ENCODE measurements at places on chromosomes 2 and 18.

- no peak for DNase-seq
Observed at GRCh38 chr2:2570871-2571270, 239.8 kb upstream of the MYT1L start.

DNA sequence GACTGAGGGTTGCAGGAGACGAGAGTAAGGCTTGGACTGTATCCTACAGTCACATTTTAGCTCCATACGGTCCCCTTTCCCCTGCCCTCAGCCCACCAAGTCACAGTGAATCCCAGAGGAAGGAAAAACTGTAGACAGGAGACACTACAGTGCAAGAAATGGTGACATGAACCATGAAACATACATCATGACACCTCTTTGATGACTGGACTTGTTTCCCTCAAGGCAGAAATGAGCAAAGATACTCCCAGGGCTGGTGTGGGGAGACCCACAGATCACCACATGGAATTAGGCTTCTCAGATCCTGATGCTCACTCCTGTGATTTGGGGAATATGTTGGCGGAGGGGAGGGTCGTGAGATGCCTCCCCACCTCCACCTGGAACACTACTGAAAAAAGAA, 48.2 kb upstream of the SPP2 start:
- DNase-seq = no peak

GRCh38 chr18:75378376-75379315, 48.9 kb downstream of the SMIM21 start:
- no peak for DNase-seq

- no peak for DNase-seq
Observed at GRCh38 chr2:98543842-98544241, 64.5 kb downstream of the COA5 start.

- no peak for DNase-seq
Observed at GRCh38 chr2:99112617-99113016, 28.9 kb upstream of the C2orf15 start.

- DNase-seq = no peak
Observed at GRCh38 chr2:195363496-195363895, 293.5 kb upstream of the SLC39A10 start.

DNA sequence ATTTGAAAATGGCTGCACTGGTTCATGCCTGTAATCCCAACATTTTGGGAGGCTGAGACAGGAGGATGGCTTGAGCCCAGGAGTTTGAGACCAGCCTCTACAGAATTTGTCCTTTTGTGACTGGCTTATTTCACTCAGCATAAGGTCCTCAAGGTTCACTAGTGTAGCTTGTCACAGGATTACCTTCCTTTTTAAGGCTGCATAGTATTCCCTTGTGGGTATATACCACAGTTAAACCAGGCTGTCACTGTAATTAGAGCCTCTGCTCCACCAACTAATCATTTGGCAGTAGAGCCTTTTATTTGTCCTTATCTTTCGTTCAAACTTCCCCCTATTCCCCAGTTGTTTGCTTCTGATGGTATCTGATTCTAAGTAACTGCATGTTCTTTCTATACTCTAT, 50.4 kb upstream of the SELENOI start:
- DNase-seq = no peak

- no peak for DNase-seq
Observed at GRCh38 chr2:37117566-37117965, 33.2 kb downstream of the GPATCH11 start.

GRCh38 chr2:40341198-40341597, 110.7 kb downstream of the SLC8A1 start:
- DNase-seq = no peak

DNA sequence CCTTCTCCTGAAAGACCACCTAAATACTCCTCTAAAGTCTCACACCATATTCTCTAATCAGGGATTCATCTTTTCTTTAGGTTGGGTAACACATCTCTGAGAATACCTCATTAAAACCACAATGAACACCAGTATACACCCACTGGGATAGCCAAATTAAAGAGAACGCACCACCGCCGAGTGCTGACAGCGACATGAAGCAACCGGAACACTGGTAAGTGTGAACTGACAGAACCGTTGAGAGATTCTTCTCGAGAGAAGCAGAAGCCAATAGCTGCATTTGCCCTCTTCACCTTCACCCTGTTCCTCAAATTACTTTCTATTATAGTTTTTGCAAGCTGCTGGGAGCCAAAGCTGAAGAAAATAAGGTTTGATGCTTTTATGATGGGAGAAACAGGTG, 318.5 kb downstream of the FBXO15 start:
- DNase-seq = no peak

DNA sequence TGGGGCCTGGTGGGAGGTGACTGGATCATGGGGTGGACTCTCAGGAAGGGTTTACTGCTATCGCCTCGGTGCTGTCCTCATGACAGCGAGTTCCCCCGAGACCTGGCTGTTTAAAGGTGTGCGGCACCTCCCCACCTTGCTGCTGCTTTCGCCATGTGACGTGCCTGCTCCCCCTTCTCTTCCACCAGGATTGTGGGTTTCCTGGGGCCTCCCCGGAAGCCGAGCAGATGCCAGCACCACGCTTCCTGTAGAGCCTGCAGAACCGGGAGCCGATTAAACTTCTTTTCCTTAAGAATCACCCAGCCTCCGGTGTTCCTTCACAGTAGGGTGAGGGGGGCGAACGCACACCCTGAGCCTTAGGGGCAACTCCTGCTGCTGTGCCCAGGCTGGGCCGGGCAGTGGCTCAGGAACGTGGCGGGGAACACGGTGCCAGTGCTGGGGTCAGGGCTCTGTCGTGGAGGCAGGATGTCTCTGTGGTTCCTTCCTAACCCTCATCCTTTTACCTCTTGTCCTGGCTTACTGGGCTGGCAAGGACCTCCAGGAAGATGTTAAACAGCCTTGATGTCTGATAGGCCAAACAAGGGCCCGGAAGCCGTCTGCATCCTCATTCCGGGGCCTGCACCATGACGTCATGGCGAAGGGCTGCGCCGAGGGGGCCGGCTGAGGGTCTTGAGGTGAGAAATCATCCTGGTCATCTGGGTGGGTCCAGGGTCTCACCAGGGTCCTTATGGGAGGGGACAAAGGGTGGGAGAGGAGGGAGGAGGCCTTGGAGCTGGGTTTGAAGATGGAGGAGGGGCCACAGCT, 12.7 kb downstream of the NEU4 start:
- DNase-seq = no peak

GRCh38 chr2:53058526-53058925, 709.1 kb upstream of the CHAC2 start:
- no peak for DNase-seq

- no peak for DNase-seq
Observed at GRCh38 chr2:23761638-23762037, 165.3 kb downstream of the ATAD2B start.

- DNase-seq = no peak
Observed at GRCh38 chr2:8159211-8159965, 522.5 kb upstream of the ID2 start.

DNA sequence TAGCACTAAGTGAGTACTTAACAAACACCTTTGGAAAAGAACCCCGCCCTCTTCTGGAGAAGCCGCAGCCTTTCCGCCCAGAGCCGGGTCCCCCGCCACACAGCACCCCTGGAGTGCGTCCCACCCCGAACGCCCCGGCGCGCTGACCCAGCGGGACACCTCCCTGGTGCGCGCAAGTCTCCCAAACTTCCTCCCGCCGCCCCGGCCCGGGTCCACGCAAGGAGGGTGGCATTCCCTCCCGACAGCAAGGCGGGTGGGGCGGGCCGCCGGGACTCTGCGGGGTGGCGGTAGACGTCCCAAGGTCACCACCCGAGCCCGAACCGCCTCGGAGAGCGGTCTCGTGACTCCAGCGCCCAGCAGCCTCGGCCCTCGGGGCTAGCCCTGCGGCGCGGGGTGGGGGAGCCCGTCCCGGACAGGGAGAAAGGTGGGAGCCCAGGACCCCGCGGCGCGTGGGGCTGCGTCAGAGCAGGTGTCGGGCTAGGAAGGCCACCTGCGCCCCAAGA, 598 bp downstream of the CCDC93 start:
- DNase-seq = no peak

DNA sequence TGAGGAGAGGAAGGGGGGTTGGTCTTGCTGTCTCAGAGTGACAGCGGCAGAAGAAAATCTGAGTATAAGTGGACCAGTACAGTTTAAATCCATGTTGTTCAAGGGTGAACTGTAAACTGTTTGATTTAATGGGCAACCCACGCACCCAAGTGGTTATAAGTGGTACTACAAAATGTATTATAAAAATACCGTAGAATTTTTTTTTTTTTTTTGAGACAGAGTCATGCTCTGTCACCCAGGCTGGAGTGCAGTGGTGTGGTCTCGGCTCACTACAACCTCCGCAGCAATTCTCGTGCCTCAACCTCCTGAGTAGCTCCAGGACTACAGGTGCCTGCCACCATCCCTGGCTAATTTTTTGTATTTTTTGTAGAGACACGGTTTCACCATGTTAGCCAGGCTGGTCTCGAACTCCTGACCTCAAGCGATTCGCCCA, 2.1 kb upstream of the CHCHD5 start:
- DNase-seq = peak; percentile 71

DNA sequence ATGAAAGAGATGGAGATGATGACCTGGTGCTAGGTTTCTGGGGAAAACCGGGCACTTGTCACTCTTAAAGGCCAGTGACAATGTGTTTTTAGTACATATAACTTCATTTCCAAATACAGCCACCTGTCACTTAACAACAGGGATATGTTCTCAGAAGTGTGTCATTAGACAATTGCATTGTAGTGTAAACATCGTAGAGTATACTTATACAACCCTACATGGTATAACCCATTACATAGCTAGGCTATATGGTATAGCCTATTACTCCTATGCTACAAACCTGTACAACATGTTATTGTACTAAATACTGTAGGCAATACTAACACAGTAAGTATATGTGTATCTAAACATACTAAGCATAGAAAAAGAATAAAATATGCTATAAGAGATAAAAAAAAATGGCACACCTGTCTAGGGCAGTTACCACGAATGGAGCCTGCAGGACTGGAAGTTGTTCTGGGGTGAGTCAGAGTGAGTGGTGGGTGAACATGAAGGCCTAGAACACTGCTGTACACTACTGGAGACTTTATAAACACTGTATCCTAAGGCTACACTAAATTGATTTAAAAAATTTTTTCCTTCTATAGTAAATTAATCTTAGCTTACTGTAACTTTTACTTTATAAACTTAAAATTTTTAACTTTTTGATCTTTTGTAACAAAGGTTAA, 123.2 kb downstream of the THADA start:
- no peak for DNase-seq

DNA sequence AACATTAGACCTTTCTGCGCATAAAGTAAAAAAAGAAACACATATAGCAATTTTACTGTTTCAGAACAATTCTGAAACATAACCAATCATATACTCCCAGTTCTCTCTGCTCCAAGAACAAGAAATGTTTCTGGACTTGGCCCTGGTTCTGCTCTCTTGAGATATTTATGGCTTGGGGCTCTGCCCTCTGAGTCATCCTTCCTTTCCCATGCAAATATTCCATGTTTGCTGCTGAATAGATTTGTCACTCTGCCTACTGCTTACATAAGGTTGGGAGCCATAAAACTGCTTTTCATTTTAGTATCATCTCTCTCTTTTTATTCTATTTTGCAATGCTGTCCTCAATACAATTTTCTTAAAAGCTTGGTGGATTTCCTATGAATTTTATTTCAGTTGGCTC, 499.6 kb upstream of the ACVR2A start:
- DNase-seq = no peak

DNA sequence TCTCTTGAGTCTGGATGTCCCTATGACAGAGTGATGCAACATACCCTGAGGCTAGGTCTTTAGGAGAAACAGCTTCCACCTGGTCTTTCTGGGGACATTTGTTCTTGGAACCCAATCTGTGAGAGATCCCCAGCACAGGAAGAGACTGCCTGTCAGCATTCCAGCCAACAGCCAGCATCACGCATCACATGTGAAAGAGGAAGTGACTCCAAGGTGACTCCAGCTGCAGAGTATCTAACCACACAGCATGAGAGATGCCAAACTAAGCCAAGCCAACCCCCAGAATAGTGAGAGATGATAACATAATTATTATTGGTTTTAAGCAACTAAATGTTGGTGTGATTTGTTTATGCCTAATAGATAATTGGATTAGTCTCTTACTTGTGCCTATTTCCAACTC, 35.7 kb downstream of the C18orf63 start:
- peak; percentile 6 for DNase-seq

DNA sequence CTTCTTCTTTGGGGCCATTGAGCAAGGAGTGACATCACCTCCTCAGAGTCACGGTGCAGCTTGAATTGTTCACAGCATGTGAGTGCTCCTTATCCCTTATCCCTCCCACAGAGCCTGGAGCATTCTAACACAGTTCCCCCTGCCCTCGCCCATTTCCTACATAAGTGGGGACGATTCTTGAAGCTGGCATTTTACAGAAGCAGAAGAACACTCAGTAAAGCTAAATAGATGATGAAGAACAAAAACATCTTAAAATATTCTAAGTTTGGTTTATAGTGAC, 135.8 kb upstream of the APCDD1 start:
- DNase-seq = no peak

GRCh38 chr2:2044269-2045057, 286.6 kb downstream of the MYT1L start:
- no peak for DNase-seq

GRCh38 chr2:44533508-44533907, 171.8 kb downstream of the CAMKMT start:
- no peak for DNase-seq

GRCh38 chr2:105645938-105646773, 98.6 kb upstream of the NCK2 start:
- no peak for DNase-seq

GRCh38 chr2:224709301-224709700, 6.9 kb downstream of the CCDC195 start:
- no peak for DNase-seq

DNA sequence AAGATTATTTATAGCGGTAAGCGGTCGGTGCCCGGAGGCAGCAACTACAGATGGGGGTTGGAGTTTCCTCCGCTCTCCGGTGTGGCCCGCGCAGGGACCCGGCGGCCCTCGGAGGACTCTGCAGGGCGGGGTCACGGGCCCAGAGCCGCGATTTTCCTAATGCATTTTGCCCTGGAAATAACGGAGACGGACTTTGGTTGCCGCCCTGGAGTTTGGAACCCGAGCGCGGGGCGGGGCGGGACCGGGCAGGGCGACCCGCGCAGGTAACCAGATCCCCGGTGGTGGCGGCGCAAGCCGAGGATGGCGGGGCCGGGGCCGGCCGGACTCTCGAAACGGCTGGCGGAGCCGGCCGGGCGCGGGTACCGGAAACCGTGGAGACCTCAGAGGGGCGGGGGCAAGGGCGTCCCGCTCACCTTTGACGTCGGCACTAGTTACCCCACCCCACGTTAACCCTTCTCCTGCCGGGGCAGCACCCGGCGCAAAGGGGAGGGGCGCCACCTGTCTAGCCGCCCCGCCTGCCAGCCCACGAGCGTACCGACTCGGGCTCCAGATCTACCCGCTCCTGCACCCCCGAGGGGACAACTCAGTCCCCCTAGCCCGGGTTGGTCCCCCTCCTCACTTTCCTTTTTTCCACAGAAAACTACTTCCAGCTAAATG, 2.9 kb downstream of the CYP26B1 start:
- peak; percentile 61 for DNase-seq

GRCh38 chr2:225497166-225497565, 97.7 kb downstream of the NYAP2 start:
- no peak for DNase-seq

Measured in SK-MEL-5 (cell line).